Endothelial cell of coronary artery (primary cell): ENCODE measurements at places on chromosomes 2 and 18. TPM values are rescaled to one million over a fixed set of nuclear protein-coding genes. Genes with fewer than 3 reads are reported as not detected.

Gene BIN1
- 68.0 and 70.7 TPM in 2 replicates for total RNA-seq

Gene ZNF396
- 0.36 and 0.56 TPM in 2 replicates for total RNA-seq

Gene DLX1
- under 0.01 TPM in 2 replicates for total RNA-seq

Gene CYBRD1
- total RNA-seq = 20.0 and 55.4 TPM in 2 replicates

Gene MC2R
- total RNA-seq = not detected in 2 replicates

Gene MAP2
- 8.8 and 9.2 TPM in 2 replicates for total RNA-seq

Gene NHEJ1
- total RNA-seq = 12.1 and 13.6 TPM in 2 replicates

Gene RGPD4
- total RNA-seq = not detected in 2 replicates

Gene INHA
- total RNA-seq = 0.09 and 0.19 TPM in 2 replicates

Gene PKDCC
- 2.2 and 9.7 TPM in 2 replicates for total RNA-seq

Gene SEPTIN10
- total RNA-seq = 85.3 and 125 TPM in 2 replicates

Gene AMER3
- total RNA-seq = not detected in 2 replicates

Gene DNAJC5G
- not detected in 2 replicates for total RNA-seq

Gene CRYGD
- total RNA-seq = not detected in 2 replicates

Gene CARF
- total RNA-seq = 1.7 and 2.6 TPM in 2 replicates

Gene CNDP1
- total RNA-seq = not detected in 2 replicates

Gene UGT1A4
- total RNA-seq = not detected in 2 replicates

Gene ASXL3
- 0.18 TPM in 1 of 2 replicates, not detected in the other for total RNA-seq

Gene WIPF1
- total RNA-seq = 7.6 and 9.1 TPM in 2 replicates

Gene CCDC178
- 0.63 TPM in 1 of 2 replicates, not detected in the other for total RNA-seq

Gene NEU2
- total RNA-seq = not detected in 2 replicates

Gene UGT1A3
- total RNA-seq = not detected in 2 replicates

Gene ZNF521
- 65.4 and 78.2 TPM in 2 replicates for total RNA-seq

Gene TRIM43
- not detected in 2 replicates for total RNA-seq

Gene TPO
- not detected in 2 replicates for total RNA-seq

Gene SERPINB4
- not detected in 2 replicates for total RNA-seq

Gene CIDEA
- 0.81 TPM in 1 of 2 replicates, not detected in the other for total RNA-seq

Gene RAB17
- total RNA-seq = 0.94 and 1.6 TPM in 2 replicates

Gene IL1F10
- total RNA-seq = not detected in 2 replicates

Gene RANBP2
- 74.9 and 83.9 TPM in 2 replicates for total RNA-seq

Gene WDR54
- 43.6 and 46.7 TPM in 2 replicates for total RNA-seq

Gene DHRS9
- under 0.01 and 17.0 TPM in 2 replicates for total RNA-seq

Gene FSIP2
- total RNA-seq = 0.27 and 0.38 TPM in 2 replicates

Gene ALKAL2
- total RNA-seq = not detected in 2 replicates

Gene TUBB6
- 988 and 1,207 TPM in 2 replicates for total RNA-seq

Gene CYRIA
- total RNA-seq = 18.9 and 27.4 TPM in 2 replicates

Gene CYTIP
- total RNA-seq = not detected in 2 replicates

Gene DTNA
- total RNA-seq = 1.5 and 2.1 TPM in 2 replicates

Gene XPO1
- 167 and 217 TPM in 2 replicates for total RNA-seq

Gene FNDC4
- 30.1 and 31.8 TPM in 2 replicates for total RNA-seq
